ENCODE measurements at places on chromosomes 5 and 9. TPM values are rescaled to one million over a fixed set of nuclear protein-coding genes. Genes with fewer than 3 reads are reported as not detected.

GRCh38 chr5:150350524-150351344 is 6.8 kb upstream of the TCOF1 start:
- peaks cover 5% of the 10 kb centered on the region for H3K4me1 ChIP-seq
- no peak overlapping the region for H3K4me3 ChIP-seq
- H3K27me3 ChIP-seq: peaks cover 3% of the 10 kb centered on the region
- no peak overlapping the region for H3K27ac ChIP-seq
- no peaks in the 10 kb centered on the region for H3K36me3 ChIP-seq

GRCh38 chr9:72315089-72315509 is 49.9 kb downstream of the ZFAND5 start:
- H3K4me3 ChIP-seq: no peak overlapping the region
- H3K27me3 ChIP-seq: no peaks in the 10 kb centered on the region
- H3K27ac ChIP-seq: no peak overlapping the region
- no peaks in the 10 kb centered on the region for H3K36me3 ChIP-seq
- no peak for DNase-seq
- H3K4me1 ChIP-seq: peaks cover 5% of the 10 kb centered on the region

GRCh38 chr9:77271023-77271690 is 93.8 kb downstream of the VPS13A start:
- no peak overlapping the region for H3K27ac ChIP-seq
- peaks cover 3% of the 10 kb centered on the region for H3K27me3 ChIP-seq
- H3K4me1 ChIP-seq: no peaks in the 10 kb centered on the region
- no peak for DNase-seq
- H3K4me3 ChIP-seq: no peak overlapping the region
- H3K36me3 ChIP-seq: peaks cover 8% of the 10 kb centered on the region

- H3K4me3 ChIP-seq: no peak overlapping the region
- H3K27me3 ChIP-seq: no peaks in the 10 kb centered on the region
- no peaks in the 10 kb centered on the region for H3K36me3 ChIP-seq
- peaks cover 6% of the 10 kb centered on the region for H3K4me1 ChIP-seq
- no peak overlapping the region for H3K27ac ChIP-seq
- no peak for DNase-seq
These were observed 30.0 kb upstream of the LPCAT1 start for GRCh38 chr5:1553539-1554409.

- H3K36me3 ChIP-seq: no peaks in the 10 kb centered on the region
- peaks cover 23% of the 10 kb centered on the region for H3K4me1 ChIP-seq
These were observed at the start of gene LHX2 for GRCh38 chr9:124011460-124012301. Gene LHX2, plus strand, starts transcription at chr9:124011768. Its CDS starts 581 bp downstream, at chr9:124012349.

DNA sequence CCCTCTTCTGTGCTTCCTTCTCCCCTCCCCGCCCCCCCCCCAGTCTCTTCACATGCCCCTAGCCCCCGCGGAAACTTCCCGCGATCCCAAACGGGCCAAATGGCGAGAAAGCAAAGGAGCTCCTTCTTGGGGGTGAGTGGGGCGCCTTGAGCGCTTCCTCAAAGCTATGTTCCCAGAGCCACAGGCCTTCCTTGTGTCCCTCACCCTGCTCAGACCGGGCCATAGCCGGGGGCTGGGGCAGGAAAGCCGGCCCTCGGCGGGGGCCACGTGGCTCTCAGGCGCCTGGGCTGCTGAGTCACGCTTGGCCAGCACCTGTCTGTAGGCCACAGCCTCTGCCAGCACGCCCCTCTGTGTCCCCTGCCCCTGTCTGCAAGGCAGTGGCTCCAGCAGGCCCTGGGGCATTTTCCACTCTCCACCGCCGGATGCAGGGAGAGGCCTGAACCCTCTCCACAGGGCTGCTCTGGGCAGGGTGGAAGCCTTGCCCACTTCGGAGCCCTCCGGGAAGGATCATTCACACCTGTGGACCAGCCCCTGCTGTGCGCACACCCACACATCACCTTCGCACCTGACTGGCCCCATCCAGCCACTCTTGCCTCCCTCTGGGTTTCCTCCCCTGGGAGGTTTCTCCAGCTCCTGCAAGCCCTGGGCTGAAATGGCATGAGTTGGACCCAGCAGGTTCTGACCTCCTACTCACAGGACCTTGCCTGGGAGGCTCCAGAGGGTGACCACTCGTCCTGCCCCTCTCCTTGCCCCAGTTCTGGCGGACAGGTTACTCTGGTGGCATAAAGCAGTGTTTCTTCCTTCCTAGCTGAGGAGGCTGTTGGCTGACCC is 1.2 kb upstream of the SQSTM1 start:
- peaks cover 15% of the 10 kb centered on the region for H3K4me1 ChIP-seq
- H3K4me3 ChIP-seq: peak overlapping the region; percentile 57
- H3K36me3 ChIP-seq: peaks cover 4% of the 10 kb centered on the region
- H3K27me3 ChIP-seq: peaks cover 11% of the 10 kb centered on the region
- H3K27ac ChIP-seq: no peak overlapping the region
- peak; percentile 58 for DNase-seq

GRCh38 chr5:93221-93980 is 1.4 kb downstream of the PLEKHG4B start:
- H3K27me3 ChIP-seq: peaks cover 6% of the 10 kb centered on the region
- H3K4me3 ChIP-seq: peak overlapping the region; percentile 90
- peak; percentile 22 for DNase-seq
- H3K27ac ChIP-seq: peak overlapping the region; percentile 38
- no peaks in the 10 kb centered on the region for H3K36me3 ChIP-seq

- no peaks in the 10 kb centered on the region for H3K27me3 ChIP-seq
- H3K36me3 ChIP-seq: peaks cover 5% of the 10 kb centered on the region
- H3K4me3 ChIP-seq: no peak overlapping the region
- DNase-seq: no peak
- no peak overlapping the region for H3K27ac ChIP-seq
These were observed 42.5 kb upstream of the ROR2 start for GRCh38 chr9:91992461-91993041.

GRCh38 chr5:130923543-130924124 is 241.4 kb downstream of the HINT1 start:
- H3K4me3 ChIP-seq: no peak overlapping the region
- H3K27ac ChIP-seq: no peak overlapping the region
- DNase-seq: no peak
- no peaks in the 10 kb centered on the region for H3K27me3 ChIP-seq

DNA sequence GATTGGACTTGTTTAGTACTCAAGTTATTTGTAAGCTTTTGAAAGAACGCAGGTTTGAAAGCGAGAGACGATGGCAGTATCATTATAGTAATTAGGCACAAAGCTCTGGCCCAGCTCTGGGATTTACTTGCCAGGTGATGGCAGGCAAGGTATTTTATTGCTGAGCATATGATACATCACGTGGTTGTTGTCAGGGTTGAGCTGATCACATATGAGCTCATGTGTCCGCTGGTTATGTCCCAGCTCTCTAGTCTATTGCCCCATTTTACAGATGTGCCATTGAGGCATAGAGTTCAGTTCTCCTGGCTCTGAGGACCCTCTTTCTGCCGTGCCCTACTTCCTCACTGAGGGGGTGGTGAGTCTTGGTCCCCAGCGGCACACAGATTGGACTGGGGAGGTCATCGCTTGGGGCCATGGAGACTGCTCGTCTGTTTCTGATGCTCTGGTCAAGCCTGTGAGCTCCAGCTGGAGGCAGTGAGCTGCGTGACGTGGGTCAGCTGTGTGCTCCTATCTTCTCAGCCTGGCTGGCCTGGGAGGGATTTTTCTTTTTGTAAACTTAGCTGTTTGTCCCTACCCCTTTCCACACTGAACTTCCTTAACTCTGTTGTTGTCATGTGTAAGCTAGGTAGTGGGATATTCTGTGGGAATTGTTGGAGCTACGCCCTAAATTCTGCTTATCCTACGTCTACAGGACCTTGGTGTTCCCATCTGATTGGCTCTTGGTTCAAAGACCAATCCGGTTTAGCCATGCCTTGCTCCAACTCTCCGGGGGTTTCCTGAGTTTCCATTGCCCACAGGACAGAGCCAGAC is 2.2 kb downstream of the NXNL2 start:
- peaks cover 9% of the 10 kb centered on the region for H3K4me1 ChIP-seq
- H3K4me3 ChIP-seq: peak overlapping the region; percentile 25
- no peak for DNase-seq
- peaks cover 14% of the 10 kb centered on the region for H3K27me3 ChIP-seq

DNA sequence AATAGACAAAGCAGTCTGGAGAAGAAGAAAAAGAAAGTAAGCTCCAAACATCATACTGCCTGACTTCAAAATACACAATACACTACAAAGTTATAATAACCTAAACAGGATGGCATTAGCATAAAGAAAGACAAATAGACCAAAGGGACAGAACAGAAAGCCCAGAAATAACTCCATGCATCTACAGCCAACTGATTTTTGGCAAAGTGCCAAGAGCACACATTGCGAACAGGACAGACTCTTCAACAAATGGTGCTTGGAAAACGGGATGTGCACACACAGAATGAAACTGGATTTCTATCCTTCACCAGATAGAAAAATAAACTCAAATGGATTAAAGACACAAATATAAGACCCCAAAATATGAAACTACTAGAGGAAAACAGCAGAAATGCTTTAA is 66.6 kb upstream of the SPATA31E1 start:
- H3K4me3 ChIP-seq: no peak overlapping the region
- no peak overlapping the region for H3K27ac ChIP-seq
- no peaks in the 10 kb centered on the region for H3K36me3 ChIP-seq
- peaks cover 5% of the 10 kb centered on the region for H3K4me1 ChIP-seq
- H3K27me3 ChIP-seq: peaks cover 3% of the 10 kb centered on the region

- H3K36me3 ChIP-seq: no peaks in the 10 kb centered on the region
- no peak overlapping the region for H3K27ac ChIP-seq
- H3K4me3 ChIP-seq: no peak overlapping the region
- no peaks in the 10 kb centered on the region for H3K4me1 ChIP-seq
- no peak for DNase-seq
- H3K27me3 ChIP-seq: no peaks in the 10 kb centered on the region
These were observed 26.7 kb downstream of the F2R start for GRCh38 chr5:76742583-76742982.

DNA sequence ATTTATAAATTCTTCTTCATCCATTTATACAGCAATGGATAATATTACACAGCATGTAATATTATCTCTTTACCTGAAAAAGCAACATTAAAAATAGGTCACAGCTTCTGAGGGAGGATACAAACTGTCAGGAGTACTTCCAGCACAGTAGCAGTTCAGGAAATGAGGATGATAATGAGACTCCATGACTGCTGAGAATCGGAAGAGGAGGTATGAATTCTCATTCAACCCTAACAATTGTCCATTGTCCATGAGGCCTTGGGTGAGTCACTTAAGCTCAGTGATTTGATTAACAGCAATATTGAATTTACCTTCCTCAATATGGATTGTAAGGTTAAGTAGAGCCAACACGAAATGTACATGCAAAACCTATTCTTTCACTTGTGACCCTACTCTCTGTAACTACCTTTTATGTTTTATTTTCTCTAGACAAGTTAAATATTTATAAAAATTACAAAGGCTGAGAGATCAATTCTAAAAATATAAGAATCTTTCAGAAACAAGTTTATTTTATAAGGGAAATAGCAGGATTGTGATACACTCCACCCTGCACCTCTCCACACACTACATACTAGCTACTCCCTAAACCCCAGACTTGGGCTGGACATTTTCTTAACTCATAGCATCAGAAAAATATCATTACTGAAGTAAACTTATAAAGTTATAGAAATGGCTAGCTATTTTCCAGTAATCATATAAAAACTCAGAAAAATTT is 159.1 kb upstream of the ACOT12 start:
- H3K27ac ChIP-seq: no peak overlapping the region
- H3K36me3 ChIP-seq: no peaks in the 10 kb centered on the region
- H3K4me3 ChIP-seq: no peak overlapping the region
- no peaks in the 10 kb centered on the region for H3K27me3 ChIP-seq
- DNase-seq: no peak

DNA sequence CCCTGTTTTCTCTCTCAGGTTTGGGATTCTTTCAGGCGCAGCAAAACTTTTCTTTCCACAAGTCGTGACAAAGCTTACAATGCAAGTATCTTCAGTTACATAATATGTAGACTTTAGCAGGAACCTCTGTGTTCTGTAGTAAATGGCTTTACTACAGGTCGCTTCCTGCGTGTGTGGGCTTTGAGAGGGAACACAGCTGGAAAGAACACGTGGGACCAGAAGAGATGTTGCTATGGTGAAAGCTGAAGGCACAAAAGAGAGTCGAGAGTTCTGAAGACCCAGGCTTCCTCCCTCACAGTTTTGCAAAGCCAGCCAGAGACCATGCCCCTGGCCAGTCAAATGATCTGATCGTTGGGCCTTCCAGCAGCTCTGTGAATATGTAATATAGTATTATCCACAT is 4.0 kb downstream of the ANKRD55 start:
- H3K36me3 ChIP-seq: no peaks in the 10 kb centered on the region
- peaks cover 2% of the 10 kb centered on the region for H3K27me3 ChIP-seq
- peaks cover 8% of the 10 kb centered on the region for H3K4me1 ChIP-seq
- no peak overlapping the region for H3K4me3 ChIP-seq
- no peak overlapping the region for H3K27ac ChIP-seq
- DNase-seq: no peak

- no peak overlapping the region for H3K27ac ChIP-seq
- no peak for DNase-seq
- H3K27me3 ChIP-seq: peaks cover 9% of the 10 kb centered on the region
- H3K4me3 ChIP-seq: no peak overlapping the region
- peaks cover under 1% of the 10 kb centered on the region for H3K4me1 ChIP-seq
These were observed 71.7 kb upstream of the SH3PXD2B start for GRCh38 chr5:172525996-172526360.

DNA sequence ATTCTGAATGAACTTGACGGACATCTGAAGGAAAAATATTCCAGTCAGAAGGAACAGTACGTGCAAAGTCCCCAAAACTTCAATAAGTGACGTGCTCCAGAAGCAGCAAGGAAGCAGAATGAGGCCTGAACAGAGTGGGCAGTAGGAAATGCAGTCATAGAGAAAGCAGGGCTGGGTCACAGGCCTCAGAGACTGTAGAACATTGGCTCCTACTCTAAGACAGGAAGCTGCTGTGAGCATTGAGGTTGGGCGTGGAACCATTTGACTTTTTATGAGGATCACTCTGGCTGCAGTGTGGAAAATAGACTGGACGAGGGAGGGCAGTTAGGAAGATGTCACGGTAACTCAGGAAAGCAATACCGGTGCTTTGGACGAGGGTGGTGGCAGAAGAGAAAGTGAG is 64.0 kb downstream of the DOCK8 start:
- H3K27me3 ChIP-seq: no peaks in the 10 kb centered on the region
- H3K4me3 ChIP-seq: no peak overlapping the region
- DNase-seq: no peak
- H3K36me3 ChIP-seq: no peaks in the 10 kb centered on the region

The AIF1L gene
- total RNA-seq: 16.7 TPM

The EGFL7 gene
- 8.1 TPM for total RNA-seq

The VLDLR gene
- total RNA-seq: 28.8 TPM

The PPP2R2B gene
- total RNA-seq: 11.4 TPM

The MLANA gene
- not detected for total RNA-seq

The OR1J4 gene
- total RNA-seq: not detected

The SLC34A3 gene
- total RNA-seq: not detected

The PCDHGB7 gene
- total RNA-seq: 38.6 TPM

The MTRR gene
- total RNA-seq: 37.9 TPM

The DBH gene
- total RNA-seq: 1.8 TPM

The CAMK4 gene
- total RNA-seq: 33.7 TPM
